ENCODE measurements at places on chromosomes 7 and 10.

DNA sequence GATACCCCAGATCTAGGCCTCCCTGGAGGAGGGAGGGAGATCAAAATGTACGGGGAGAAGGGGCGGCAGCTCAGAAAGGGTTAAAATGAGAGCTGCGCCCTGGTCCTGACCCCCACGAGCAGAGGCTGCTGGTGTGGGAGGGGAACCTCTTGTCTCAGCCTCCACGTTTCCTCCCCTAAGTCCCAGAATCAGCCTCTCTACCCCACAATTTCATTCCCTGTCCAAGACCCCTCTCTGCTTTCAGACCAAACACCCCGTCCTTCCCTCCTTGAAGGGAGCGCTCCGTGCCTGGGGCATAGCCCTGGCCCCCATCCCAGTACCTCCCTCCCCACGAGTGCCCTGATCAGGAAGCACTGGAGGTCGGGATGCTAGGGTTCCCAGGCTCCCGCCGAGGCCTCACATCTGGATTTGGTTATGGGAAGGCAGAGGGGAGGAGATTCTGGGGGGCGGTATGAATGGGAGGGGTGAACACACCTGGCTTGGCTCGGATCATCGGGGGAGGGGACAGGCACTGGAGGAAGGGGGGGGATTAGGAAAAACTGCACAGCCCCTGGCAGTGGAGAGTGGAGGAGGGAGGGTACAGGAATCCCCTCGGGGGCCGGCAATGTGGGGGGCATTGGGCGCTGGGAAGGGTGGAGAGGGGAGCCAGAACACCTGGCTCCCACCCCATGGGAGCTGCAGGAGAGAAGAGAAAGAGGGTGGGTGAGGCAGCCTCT is 2.7 kb downstream of the EPHB4 start:
- DNase-seq: peak; percentile 6

DNA sequence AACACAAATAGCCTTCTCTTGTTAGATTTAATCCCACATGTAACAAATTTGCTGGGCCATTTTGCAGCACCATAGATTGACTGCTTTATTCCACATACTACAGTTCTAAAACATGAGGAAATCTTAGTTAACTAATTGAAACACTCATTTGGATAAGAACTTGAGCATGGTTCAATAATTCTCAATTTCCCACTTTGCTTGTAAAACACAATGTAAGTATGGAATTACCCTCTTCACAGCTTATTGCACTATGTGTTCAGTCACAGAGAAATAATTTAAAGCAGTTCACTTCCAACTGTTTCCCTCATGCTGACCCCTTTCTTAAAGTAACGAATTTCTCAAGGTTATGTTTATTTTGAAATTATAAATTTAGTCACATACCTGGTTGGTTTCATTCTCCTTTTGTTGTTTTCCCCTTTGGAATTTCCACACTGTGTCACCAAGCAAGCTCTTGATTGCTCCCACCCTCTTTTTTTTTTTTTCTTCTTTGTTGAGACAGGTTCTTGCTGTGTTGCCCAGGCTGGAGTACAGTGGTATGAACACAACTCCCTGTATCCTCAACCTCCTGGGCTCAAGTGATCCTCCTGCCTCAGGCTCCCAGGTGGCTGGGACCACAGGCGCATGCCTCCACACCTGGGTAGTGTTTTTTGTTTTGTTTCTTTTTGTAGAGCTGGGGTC is 425.4 kb downstream of the EXOC4 start:
- DNase-seq: no peak

DNA sequence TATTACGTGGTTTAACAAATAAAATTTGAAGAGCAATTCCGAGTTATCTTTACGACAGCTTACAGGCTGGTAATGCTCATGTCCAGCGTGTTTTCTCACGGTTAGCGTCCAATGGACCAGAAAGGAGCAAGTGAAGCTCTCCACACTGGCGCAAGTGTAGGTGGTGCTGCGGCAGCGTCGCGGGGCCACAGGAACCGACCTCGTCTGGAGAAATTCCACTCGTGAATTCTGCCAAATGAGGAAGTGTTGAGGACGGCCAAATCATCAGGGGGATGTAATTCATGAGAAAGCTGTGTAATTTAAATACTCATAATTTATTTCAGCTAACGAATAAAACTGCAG is 350 bp upstream of the ZNF37A start:
- DNase-seq: no peak

GRCh38 chr7:29748286-29749099 is 57.8 kb upstream of the WIPF3 start:
- no peak for DNase-seq

DNA sequence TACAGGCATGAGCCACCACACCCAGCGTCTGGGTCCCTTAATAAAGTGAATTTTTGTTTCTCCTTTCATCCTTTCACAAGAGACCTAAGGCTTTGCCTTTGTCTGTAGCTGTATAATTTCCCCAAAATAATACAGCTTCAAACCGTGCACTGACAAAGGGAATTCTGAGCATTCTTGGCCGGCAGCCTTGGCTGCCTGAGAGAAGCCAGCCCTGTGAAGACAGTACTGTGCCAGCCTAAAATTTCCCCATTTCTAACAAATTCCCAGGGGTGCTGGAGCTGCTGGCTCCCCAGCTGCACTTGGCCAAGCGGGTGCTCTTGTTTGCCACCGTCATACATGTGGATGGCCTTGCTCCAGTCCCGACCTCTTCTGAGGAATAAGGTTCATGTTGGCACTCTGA is 106.2 kb downstream of the ZMYND11 start:
- no peak for DNase-seq

- DNase-seq: peak; percentile 72
Observed at GRCh38 chr10:86312701-86313270, 53.8 kb downstream of the GRID1 start.

Measured in iPS-NIHi11 (cell line).